Left kidney (tissue), 8 donors: ENCODE measurements at places on chromosomes 11 and 22. TPM values are rescaled to one million over a fixed set of nuclear protein-coding genes. Genes with fewer than 3 reads are reported as not detected.

The HBD gene
- 0.38 TPM for polyA plus RNA-seq

The ZNHIT2 gene
- 4.8 TPM for polyA plus RNA-seq

DNA sequence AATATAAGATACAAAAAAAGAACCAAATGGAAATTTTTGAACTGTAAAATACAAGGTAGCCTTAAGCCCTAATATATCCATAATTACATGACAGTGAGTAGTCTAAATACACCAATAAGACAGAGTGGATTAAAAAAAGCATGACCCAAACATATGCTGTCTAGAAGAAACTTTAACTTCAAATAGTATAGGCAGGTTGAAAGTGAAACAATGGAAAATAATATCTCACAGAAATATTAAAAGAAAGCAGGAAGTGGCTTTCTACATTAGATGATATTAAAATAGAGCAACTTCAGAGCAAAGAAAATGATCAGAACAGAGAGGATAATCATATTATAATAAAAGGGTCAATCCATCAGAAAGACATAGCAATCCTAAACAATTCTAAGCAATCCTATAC, 21.8 kb downstream of the DCUN1D5 start:
- DNase-seq = no peak

DNA sequence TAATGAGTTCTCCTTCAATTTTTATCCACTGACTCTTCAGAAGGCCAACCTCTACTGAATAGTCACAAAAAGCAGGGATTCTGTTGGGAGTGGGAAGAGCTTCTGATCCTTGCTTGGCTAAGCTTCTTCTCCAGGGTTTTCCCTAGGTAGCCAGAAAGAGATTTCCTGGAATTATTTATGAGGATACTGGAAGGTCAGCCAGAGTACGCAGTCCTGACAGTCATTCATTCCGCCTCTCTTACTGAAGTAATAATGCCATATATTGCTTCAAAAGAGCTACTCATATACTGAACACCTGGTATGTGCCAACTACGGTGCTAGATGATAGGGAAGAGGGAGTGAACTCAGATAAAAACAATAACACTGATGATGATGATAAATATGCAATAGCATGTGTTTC, 116.1 kb downstream of the CCDC34 start:
- DNase-seq = no peak

GRCh38 chr11:35486446-35486845, 39.0 kb downstream of the PAMR1 start:
- no peak for DNase-seq

- DNase-seq = no peak
Observed at GRCh38 chr11:8787372-8787771, 104.8 kb downstream of the RPL27A start.

DNA sequence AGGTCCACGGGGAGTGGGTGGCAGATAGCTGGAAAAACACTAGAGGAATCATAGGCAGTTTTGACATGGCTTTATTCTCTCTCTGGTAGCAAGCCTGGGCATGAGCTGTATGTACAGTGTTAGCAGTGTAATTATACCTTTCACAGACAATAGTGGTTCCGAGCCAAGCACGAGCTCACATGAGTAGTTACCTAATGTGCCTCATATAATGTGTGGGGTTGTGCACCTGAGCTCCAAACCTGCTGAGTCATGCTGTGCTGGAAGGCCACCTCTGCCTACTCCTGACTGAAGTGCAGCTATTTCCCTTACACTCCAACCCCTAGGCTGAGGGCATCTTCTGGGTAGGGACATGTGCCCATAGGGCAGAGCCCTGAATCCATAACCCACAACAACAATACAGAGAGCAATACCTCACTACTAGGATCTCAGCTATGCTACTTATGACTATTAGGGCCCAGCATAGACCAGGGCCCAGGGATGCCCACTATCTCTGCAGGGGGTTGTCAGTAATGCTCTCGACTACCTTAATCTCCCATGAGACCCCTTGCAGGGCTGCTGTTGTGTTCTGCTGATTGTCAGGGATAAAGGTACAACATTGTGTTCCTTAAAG, 432.1 kb downstream of the DYNC2H1 start:
- no peak for DNase-seq
